ENCODE measurements at places on chromosomes 6 and 20.

GRCh38 chr20:36754656-36755222 lies 8.8 kb upstream of the NDRG3 start:
- no peak for DNase-seq

GRCh38 chr6:109345986-109346385 lies 36.3 kb downstream of the CD164 start:
- no peak for DNase-seq

GRCh38 chr20:22723659-22724058 lies 139.3 kb upstream of the FOXA2 start:
- no peak for DNase-seq

- DNase-seq, result peak; percentile 7
These were observed 103.6 kb downstream of the PAX1 start for GRCh38 chr20:21808863-21809664.

DNA sequence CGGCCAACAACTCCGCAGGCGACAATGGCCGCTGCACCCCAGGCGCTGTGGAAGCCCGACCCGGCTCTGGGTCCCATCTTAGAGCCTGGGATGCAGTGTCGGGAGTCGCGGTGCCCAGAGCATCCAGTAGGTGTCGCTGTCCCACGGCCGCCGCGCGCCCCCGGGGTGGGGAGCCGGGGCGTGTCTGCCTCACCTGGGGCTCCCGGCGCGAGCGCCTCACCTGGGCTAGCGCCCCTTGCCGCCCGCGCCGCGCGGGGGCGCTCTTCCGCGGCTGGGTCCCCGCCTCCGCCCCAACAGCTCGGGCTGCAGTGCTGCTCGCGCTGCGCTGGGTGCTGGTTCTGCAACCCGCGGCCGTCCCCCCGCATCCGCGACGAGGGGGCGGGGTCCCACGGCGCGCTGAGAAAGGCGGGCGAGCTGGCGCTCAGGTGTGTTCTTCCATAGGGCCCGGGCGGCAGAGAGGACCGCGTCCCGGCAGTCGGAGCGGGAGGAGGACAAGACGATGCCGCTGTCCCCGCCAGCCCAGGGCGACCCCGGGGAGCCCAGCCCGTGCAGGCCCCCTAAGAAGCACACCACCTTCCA lies at the start of gene CRYBG1:
CRYBG1 (plus strand) TSS at position 308 of the 579 bp plus-strand sequence; CDS start at position 500, 192 bp downstream.
- DNase-seq, result peak; percentile 41

DNA sequence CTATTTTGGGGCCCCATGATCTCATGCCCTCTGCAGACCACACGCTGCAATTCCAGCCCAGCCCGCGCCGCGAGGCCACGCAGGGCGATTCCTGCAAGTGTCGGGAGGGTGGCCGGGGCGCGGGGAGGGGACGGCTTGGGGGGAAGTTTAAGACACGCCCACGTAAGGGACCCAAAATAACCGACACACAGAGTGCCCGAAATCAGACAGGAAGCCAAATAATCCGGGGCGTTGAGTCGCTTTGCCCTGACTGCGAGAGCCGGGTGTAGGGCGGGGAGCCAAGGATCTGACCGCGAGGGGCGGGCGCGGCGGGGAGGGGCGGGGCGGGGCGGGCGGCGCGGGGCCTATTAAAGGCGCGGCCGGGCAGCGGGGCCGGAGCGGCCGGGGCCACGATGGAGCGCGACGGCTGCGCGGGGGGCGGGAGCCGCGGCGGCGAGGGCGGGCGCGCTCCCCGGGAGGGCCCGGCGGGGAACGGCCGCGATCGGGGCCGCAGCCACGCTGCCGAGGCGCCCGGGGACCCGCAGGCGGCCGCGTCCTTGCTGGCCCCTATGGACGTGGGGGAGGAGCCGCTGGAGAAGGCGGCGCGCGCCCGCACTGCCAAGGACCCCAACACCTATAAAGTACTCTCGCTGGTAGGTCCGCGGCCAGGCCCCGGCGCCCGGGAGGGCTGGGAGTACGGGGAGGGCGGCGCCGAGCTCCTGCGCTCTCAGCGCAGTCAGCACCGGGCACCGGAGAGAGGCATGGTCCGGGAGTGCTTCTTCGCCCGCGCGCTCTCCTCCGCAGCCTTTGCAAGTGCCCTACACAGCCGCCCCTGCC lies at the start of gene ENPP1:
ENPP1 (plus strand) TSS at position 377 of the 816 bp plus-strand sequence; CDS start at position 393, 16 bp downstream.
- DNase-seq, result peak; percentile 4

- no peak for DNase-seq
These were observed 97.2 kb upstream of the HDAC2 start for GRCh38 chr6:114068116-114068515.

GRCh38 chr6:22940581-22941290 lies 371.4 kb downstream of the HDGFL1 start:
- DNase-seq, result no peak

- peak; percentile 14 for DNase-seq
These were observed at the start of gene SH3BGRL2 for GRCh38 chr6:79630883-79631692. SH3BGRL2 (plus strand) TSS chr6:79631329; CDS start chr6:79631462, 133 bp downstream.

DNA sequence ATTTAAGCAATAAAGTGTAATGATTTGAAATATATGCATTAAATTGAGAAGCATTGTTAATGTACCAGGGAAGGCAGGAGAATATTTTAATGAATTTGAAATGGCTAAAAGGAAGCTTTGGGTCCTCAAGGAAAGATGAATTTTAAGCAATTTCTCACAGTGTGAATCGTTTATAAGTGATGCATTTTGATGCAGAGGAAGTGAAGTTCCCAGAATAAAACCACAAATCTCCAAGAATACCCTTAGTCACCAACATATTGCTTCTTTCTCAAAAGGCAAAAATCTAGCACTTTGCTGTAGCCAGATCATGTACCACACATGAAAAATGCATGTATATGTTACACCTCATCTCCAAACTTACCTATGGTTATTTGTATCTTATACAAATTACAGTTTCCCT lies 11.7 kb downstream of the TPD52L1 start:
- DNase-seq, result no peak

Data from activated CD4-positive, alpha-beta T cell treated with anti-CD3 and anti-CD28 coated beads, Interleukin-2, amount 50 U/mL, for 24 hours (primary cell).